Bronchial epithelial cell (primary cell): ENCODE measurements at places on chromosomes 2 and 18. TPM values are rescaled to one million over a fixed set of nuclear protein-coding genes. Genes with fewer than 3 reads are reported as not detected.

APCDD1 gene
- total RNA-seq: under 0.01 and 0.64 TPM in 2 replicates

DNA sequence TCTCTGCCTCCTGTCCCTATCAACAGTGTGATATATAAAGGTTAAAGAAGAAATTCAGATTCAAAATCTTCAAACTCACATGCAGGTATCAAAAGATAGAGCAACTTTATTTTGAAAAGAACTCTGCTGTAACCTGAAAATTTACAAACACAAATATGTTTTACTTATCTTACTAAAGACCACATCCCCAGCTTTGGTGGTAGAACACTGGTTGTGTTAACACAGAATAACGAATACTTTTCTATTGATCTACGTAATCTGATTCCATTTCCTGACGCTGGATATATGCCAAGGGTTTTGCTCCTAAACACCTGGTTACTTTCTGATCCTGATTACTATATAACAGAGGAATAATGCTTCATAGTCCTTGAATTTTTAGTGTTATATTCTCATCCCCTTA, 23.1 kb upstream of the SLC39A10 start:
- DNase-seq: no peak

DNA sequence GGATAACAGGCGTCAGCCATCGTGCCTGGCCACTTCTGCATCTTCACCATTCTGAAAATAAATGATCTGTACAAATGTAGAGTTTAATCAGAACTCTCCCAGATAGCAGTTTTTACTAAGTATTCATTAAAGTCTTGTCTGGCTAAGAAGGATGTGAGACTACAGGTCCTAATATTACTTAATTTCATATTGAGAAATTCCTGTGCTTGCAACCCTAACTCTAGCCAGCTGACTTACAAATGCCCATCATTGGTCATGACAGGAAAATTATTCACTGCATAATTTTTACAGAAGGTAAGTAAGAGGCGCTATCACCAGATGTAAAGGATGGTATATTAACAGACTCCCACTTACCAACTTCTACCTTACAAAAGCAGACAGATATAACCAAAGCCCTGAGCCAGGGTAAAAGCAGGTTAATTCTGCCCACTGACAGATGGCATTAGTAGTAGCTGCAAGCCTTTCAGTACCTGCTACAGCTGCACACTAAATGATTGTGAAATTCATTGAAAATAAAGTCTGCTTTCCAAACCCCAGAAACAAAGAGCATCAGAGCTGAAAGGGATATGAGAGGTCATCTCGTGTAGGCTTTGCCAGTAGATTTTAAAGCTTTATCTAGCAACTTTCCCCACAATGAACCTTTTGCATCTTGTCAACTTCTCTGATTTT, 271.3 kb upstream of the STON1 start:
- no peak for DNase-seq

DNA sequence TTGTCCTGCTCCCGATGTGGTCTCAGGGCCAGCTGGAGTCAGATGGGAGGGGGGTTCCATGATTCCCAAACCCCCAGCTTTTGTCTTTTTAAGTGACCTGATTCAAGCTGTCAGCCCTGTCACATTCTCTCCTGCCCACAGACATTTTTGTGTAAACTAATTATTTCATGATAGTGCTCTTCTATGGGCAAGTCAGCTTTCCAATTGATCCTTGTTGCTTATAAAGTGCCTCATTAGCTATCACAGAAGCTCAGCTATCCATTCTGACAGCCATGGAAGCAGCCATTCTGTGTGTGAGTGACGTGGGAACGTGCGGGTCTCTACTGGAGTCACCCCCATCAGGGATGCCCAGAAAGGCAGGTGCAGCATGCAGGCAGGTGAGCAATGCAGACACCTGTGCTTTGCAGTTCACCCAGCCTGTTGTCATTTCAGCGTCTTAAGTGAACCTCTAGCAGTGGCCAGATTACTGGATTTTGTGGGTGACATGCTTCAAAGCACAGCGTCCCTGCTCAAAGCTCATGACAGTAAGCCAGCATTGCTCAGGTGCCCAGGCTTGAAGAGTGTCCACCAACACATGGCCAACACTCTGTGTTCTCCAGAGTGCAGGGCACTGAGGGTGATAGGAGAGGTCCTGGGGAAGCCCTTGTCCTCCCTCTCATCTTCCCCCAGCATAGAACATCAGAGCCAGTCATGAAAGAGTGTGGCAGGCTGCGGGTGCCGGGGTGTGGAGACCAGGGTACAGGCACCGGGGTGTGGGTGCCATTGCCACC, 162.1 kb upstream of the SH3BP4 start:
- DNase-seq: no peak

DNA sequence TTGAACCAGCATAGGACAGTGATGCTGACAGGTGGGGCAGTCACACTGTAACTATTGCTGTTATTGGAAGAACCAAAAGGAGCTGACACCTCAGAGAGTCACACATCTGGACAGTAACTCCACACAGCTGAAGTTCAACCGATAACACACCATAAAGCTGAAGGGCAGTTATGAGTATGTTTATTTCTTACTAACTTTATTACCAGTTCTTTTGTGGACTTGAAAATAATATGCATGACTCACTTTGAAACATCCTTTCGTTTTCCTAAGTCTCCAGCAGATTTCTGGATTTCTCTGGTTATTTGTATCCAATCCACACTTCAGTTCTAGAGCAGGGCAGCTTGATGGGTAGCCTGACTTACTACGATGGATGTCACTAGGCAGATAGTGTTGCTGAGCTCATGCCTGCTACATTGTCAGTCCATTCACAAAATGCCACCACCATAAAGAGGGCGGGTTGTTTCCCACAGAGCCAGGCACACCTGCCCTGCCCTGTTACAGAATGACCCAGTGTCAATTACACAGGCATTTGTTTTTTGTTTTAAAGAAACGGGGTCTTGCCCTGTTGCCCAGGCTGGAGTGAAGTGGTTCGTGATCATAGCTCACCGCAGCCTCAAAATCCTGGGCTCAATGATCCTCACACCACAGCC, 8.4 kb upstream of the AGBL5 start:
- DNase-seq: no peak

TRAPPC12 gene
- total RNA-seq: 52.9 and 94.3 TPM in 2 replicates

OR6B2 gene
- total RNA-seq: not detected in 2 replicates

GRCh38 chr2:208097801-208098200, 26.5 kb downstream of the CRYGD start:
- DNase-seq: no peak

RAD51AP2 gene
- total RNA-seq: 0.13 TPM in 1 of 2 replicates, not detected in the other
